ENCODE measurements at places on chromosomes 2 and 18.
A peak's percentile ranks its signal among the peaks of the same experiment; 100 is the strongest.

- no peak for DNase-seq
Measured at GRCh38 chr2:64550042-64550441, 25.9 kb downstream of the AFTPH start.

DNA sequence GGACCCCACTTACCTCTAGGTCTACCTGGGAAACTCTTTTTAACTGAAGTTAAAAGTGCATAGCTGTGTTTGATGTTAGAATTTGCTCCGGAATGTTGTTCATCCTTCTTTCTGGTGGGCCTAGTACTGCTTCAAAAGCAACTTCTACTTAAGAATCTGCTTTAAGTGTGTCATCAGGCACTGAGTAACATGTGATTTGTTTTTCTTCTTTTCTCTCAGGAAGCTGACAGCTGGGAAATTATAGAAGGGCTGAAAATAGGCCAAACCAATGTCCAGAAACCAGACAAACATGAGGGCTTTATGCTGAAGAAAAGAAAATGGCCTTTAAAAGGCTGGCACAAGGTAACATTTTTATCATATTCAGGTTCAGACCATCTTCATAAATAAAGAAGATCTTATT lies 122.9 kb downstream of the PRKRA start:
- peak; percentile 7 for DNase-seq

- no peak for DNase-seq
Measured at GRCh38 chr2:171754254-171754939, 67.1 kb downstream of the DYNC1I2 start.

- DNase-seq = no peak
Measured at GRCh38 chr2:240806006-240806405, 14.0 kb downstream of the KIF1A start.

- DNase-seq = no peak
Measured at GRCh38 chr2:44599130-44599529, 237.4 kb downstream of the CAMKMT start.

- peak; percentile 90 for DNase-seq
Measured at GRCh38 chr18:36352384-36352783, 54.9 kb downstream of the FHOD3 start.

- DNase-seq = no peak
Measured at GRCh38 chr18:11861583-11862288, 10.5 kb downstream of the CHMP1B start.

DNA sequence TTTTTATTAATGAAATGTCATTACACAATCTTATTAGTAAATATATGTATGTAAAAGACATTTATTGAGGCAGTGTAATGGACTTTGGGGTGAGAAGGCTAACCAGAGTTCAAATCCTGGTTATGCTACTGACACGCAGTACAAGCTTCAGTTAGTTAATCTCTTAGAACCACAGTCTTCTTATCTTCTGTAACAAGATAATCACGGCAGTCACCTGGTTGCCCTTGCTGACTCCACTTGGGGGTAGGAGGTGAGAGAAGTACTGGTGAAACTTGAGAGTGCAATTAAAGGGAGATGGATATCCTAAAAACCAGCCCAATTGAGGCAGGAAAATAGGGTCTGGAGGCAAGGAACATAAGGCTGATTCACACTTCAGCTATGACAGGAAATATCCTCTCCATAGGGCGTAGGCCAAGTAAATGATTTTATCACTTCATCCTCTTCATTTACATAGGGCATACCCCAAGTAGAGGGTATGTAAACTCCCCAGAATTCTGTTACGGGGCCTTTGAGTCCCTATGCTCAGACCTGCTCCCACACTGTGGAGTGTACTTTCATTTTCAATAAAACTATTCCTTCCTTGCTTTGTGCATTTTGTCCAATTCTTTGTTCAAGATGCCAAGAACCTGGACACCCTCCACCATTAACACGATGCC lies 21.3 kb downstream of the SKA1 start:
- DNase-seq = no peak

DNA sequence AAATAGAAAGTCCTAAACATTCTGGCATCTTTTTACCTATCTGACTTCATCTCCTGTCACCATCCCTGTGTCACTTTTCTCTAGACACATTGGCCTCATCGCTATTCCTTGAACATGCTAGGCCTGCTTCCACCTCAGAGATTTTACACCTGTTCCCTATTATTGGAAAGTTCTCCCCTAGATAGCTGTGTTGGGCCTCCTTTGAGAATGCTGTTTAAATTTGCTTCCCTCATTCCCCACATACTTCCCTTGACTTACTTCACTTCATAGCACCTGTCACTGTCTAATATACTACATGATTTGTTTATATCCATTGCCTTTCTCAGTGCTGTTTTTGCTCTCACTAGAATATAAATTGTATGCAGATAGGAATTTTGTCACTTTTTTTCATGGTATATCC lies 317.0 kb upstream of the GCFC2 start:
- no peak for DNase-seq
